ENCODE measurements at places on chromosomes 11 and 22.

- DNase-seq: no peak
Measured at GRCh38 chr11:21343204-21343603, 673.8 kb downstream of the NELL1 start.

DNA sequence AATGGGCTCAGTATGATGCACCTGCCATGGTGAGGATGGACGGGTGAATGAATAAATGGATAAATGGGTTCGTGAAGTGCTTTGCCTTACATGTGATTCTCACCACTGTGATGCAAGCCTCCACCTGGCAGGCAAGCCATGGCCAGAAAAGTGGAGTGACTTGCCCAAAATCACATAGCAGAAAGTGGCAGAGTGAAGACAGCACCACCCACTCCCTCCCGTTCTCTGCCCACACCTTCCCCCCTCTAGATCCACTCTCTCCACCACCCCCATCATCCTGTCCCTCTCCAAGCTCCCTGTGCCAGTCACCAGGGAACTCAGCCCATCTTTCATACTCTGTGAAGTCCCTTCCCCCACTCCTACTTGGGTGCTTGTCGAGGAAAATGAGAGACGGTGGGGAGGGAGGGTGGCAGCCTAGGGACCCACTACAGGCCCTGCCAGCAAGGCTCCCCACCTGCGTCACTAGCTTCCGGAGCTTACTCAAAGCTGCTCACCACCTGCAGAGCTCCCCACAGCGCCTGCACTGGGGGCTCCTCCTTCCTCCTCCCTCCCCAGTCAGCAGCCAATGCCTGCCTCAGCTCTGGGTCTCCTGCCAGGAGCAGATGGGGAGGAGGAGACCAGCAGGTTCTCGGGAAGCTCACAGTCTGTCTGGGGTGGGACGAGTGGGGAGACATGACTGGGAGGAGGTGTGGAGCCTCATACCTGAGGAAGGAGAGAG, 82.3 kb downstream of the PDE2A start:
- peak; percentile 54 for DNase-seq

- no peak for DNase-seq
Measured at GRCh38 chr11:107924306-107924705, 3.9 kb upstream of the RAB39A start.

- no peak for DNase-seq
Measured at GRCh38 chr11:94272738-94273313, 31.6 kb upstream of the IZUMO1R start.

GRCh38 chr11:76265771-76266241, 59.5 kb upstream of the WNT11 start:
- DNase-seq: no peak

DNA sequence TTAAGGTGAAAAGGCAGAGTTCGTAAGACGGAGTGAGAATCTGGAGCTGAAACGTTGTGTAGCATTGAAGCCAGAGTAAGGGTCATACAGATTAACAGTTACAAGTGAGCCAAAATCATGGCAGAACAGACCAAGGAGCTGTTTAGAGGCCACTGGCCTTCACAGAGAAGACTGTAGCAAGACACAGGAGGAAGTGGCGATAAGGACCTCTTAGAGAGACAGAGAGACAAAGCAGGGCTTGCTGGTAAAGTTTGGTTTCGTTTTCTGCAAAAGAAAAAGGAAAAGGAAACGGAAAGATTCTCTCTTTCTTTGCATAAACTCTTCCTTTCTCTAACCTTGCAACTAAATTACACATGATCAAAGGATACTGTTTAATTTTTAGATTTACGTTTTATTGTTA, 83.0 kb downstream of the AASDHPPT start:
- DNase-seq: no peak

All from NCI-H446 (cell line).